NCI-H1417 treated with DMSO at 0.1 percent for 48 hours (cell line): ENCODE measurements at places on chromosomes 2 and 18.

DNA sequence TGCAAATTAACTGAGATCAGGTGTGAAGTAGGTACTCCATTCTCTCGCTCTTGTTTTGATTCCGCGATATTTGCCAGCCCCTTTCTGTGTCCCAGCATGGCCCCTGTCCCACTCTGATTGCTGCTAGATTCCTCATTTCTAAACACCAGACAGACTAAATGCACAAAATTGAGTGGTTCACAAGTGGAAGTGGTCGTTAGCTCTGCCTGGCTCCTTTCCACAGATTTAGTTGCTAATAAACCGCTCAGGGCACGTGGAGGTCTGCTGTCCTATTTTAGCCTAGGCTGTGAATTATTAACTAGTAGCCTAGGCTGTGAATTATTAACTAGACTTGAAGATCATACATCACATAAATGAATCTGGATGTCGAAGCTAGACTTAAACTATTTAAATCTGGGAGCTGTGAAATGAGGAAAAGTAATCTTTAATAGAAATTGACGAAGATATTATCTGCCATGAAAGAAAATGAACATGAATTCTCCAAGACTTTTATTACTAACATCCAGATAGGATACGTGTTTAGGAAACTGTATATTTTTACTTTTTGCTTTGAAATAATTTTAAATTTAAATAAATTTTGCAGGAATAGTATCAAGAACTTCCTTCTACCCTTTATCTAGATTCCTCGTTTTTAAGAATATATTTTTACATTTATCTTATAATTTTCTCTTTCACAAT lies 3.7 kb downstream of the IL1RL2 start:
- no peak for DNase-seq

DNA sequence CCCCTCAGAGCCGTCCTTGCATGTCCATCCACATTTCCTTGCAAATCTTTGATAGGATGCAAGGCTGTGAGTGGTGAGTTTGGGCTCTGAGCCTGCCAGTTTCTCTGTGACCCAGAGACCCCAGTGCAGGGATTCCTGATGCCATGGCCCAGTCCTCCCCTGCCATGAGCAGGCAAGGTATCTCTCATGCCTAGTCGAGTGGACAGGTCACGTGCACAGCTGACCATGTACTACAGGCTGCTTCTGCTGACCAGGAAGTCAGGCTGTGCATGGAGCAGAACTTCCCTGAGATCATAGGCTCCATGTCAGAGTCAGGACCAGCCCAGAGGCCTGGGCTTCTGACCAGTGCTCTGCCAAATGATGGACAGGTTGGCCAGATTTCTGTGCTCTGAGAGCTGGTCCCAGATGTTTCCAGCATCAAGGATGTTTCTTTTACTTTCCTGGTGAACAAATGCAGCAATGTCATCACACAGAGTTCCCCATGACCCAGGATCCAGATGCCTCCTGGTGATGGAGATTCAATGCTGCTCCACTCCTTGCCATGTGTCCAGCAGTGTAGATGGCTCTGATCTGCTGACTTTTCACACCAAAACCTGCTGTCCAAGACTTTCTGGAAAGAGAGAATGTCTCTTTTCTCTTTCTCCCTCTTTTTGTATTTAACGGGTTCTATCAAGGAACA lies 321.6 kb upstream of the HS6ST1 start:
- no peak for DNase-seq

DNA sequence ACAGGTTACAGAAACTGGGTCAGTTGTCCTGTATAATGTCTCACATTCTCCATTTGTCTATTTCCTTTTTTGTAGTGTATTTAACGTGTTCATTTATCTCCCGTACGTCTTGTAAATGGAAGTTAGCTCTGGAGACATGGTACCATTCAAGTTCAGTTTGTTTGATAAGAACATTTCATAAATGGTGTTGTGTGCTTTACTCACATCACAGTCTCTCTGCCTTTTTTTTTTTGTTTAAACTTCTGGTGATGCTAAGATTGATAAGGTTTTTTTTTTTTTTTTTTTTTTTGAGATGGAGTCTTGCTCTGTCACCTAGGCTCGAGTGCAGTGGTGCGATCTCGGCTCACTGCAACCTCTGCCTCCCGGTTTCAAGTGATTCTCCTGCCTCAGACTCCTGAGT lies 41.7 kb downstream of the UBR3 start:
- DNase-seq: no peak

DNA sequence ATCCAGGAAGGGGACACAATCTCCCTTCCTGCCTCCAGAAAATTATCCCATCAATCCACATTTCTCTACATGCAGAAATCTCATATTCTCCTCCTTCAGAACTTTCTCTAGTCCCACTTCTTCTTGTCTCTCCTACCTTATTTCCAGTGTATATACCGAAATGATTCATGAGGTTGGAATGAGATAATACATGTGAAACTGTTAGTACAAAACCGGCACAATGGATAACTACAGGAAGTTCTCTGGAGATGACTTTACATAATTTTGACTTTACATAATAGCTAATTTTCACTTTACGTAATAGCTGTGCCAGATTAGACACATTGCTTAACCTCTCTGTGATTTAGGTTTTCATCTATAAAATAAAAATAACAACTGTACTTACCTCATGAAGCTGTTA lies 801.3 kb downstream of the ERBB4 start:
- no peak for DNase-seq

DNA sequence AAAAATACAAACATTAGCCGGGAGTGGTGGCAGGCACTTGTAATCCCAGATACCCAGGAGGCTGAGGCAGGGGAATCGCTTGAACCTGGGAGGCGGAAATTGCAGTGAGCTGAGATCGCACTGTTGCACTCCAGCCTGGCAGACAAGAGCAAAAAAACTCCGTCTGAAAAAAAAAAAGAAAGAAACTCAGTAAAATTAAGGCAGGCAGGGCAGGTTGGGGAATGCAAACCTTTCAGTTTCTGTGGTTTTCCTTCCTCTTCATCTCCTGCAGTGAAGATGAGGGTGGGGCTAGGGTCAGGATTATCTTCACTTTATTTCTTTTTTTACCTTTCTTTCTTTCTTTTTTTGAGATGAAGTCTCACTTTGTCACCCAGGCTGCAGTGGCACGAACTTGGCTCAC lies 43.2 kb upstream of the PSME4 start:
- DNase-seq: no peak

DNA sequence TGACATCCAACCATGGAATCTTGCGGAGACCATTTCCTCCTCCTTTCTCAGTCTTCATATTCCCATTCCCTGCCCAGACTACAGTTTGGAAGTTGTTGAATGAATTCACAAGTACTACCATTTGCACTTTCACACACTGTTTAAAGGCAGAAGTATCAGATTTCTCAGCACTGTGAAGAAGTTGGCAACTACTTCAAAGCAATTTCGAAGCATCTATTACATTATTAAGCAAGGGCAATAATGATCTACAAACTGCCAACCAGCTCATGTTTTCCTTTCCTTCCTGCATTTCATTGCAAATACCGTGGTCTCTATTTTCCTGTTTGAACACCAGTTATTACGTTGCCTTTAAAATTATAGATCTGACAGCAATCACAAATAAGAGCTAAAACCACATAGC lies 105.5 kb downstream of the IRS1 start:
- DNase-seq: no peak

- DNase-seq: no peak
Observed at GRCh38 chr18:58848685-58849084, 16.0 kb upstream of the ZNF532 start.

DNA sequence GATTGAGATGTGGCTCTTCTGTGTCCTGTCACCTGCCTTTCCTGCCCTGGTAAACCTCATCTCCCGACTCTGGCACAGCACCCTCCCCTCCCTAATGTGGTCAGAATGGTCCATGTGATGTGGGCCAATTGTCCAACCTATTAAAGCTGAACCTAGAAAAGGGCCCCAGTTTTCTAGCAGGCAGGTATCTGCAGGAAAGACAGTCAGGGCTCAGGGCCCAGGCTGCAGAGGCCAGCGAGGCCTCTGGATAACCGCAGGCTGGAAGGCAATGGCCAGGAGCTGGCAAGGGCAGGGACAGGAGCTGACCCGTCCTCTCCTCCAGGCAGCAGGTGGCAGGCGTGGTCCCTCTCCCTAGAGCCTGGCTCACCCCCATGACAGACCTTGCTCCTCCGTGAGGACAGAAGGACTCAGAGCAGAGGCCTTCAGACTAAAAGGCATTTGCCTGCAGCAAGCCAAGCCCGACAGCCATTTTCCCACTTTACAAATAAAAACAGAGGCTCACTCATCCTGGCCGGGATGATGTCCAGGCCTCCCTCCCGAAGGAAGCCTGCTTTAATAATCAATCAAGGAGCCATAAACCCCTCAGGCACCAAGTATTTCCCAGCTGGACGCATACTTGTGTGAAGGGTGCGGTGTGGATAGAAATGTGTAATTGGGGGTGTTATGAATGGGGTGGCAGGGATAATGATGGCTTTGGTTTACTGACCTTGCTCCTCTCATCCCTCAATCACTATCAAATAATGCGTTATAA lies 107.1 kb downstream of the TWIST2 start:
- no peak for DNase-seq

- no peak for DNase-seq
Observed at GRCh38 chr2:60405271-60405919, 148.1 kb downstream of the BCL11A start.

- no peak for DNase-seq
Observed at GRCh38 chr2:25514043-25514637, 159.2 kb downstream of the DTNB start.

DNA sequence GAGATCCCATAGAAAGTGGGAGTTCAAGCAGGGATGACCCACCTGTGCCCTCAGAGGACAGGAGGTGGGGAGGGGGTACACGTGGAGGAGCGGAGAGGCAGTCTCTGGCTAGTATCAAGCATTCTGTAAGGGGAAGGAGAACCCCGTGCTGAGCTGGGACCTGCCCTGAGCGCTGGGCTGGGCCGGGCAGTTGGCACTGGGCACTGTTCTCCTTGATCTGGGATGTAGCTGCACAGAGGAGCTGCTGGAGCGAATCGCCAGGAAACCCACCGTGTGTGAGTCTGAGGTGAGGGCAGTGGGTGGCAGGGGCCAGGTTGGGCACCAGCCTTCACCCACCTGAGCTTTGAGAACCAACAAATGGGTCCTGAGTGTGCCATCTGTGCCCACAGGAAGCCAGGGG lies 19.8 kb upstream of the GMPPA start:
- DNase-seq: no peak

DNA sequence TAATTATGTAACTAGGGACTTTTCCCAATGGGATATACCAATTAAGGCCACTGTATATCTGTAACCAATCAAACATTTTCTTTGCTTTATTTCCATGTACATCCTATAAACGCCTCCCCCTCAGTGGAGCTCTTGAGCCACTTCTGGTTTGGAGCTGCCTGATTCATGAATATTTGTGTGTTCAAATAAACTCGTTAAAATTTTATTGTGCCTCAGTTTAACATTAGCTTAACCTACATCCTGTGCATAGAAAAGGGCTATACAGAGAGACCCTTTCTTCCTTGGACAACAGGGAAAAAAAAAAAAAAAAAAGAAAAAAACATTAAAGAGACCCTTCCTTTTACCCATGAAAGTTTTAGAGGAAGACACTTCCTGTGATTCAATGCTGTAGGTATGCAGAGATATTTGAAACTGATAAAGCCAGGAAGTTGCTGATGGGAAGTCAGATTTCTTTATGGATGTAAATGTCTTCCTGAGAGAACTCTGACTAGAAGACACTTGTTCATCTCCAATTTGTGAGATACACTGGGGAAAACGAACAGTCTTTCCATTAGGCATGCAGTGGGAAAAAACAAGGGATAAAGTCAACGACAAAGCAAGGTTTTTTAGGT lies 614.6 kb upstream of the SOX11 start:
- no peak for DNase-seq

DNA sequence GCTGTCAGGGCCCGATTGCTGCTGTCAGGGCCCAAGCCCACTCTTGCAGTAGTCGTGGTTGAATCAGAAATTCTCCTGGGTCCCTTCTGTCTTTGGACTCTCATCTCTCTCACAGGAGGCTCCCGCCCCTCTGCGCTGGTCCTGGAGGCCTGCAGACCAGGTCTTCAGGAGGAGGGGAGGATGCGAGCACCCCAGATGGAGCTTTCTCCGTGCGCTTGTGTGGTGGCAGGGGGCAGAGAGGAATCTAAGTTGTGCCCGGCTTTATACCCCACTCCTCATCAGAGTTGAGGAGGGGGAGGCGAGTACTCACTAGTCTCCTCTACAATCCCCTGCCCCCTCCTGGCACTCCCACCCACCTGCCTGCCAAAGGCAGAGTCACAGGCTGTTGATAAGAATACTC lies 10.4 kb downstream of the EN1 start:
- DNase-seq: no peak

- DNase-seq: no peak
Observed at GRCh38 chr2:165402162-165402561, 67.3 kb upstream of the CSRNP3 start.

DNA sequence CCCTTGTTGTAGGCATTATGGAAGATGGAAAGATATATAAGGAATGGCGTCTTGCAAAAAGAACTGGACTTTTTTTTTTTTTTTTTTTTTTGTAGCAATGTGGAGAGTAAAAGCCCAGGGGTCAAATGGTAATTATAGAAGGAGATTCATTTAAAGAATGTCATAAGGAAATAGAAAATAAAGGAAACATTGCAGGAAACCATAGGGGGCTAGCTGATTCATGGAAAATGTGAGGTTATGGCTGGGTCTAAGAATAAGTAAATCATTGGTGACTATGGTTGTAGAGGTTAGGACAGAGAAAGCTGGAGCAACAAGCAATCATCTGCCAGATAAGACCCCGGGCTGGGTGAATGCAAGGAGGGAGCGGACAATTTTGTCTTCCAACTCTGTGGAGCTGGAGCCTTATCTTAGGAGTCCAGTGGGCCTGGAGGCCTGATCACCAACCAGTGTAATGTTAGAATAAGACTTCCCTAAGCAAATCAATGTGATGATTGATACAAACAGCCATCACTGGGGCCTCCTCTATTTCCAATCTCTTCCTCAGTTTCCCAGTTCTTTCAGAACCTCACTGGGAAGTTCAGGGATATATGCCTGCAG lies 201.2 kb upstream of the TNP1 start:
- DNase-seq: no peak

DNA sequence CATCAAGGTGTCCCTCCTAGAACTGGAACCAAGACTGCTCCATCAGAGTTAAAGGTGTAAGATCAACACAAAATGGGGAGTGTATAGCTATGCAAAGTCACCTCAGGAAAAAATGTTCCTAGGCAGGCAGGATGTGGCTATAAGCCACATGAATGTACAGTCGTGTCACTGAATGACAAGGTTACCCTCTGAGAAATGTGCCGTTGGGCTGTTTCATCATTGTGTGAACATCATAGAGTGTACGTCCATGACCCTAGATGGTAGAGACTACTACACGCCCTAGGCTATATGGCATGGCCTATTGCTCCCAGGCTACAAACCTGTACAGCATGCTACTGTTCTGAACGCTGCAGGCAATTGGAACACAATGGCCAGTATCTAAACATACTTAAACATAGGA lies 24.5 kb downstream of the TYMS start:
- DNase-seq: no peak
